ENCODE measurements at places on chromosomes 12 and 14.

DNA sequence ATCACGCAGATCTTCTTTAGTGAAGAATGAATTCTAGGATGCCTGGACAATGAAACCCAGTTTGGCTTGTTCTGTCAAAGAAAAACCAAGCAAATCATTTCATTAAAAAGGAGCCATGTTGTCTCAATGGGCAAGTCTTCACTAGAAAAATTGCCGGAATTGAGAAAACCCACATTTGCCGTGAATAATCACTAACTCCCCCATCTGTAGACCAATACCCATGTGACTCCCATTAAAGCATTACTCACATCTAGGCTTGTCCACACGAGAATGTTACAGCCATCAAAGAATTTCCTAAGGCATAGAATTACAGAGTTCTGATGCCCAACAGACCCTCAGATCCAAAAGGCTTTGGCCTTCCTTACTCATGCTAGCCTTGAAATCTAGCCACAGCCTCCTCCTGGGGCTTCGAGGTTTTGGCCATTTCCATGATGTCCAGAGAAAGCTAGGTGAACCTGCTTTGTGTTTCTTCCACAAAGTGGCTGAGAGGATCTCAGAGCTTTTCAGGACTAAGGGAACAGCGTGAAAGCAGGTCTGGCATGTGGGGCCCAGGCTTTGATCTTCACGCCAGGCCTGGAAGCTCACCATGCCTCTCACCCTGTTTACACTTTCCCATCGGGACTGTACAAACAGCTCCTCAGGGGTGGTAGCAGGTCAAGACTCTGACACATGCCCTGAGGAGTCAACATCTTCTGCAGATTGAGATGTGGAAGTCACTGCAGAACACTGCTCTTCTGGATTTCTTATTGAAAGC is 12.1 kb downstream of the SLC7A8 start:
- DNase-seq: peak; percentile 82

DNA sequence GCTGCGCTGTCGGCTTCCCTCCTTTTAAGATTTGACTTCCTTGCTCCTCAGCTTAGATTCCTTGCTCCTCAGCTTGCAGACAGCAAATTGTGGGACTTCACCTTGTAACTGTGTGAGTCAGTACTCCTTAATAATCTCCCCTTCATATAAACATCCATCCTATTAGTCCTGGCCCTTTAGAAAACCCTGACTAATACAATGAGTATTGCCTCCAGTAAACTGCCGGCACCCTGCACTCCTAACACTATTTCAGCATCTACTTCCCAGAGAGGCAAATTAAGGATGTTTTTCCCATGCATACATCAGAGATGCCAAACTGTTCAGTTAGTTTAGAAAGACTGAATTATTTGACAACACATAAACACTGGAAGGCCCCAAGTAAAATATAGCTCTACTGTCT is 611.3 kb upstream of the TMEM132C start:
- DNase-seq: peak; percentile 92

GRCh38 chr12:105024928-105025327 is 38.8 kb downstream of the NOPCHAP1 start:
- no peak for DNase-seq

GRCh38 chr12:132610051-132610759 is at the start of gene LRCOL1:
TSS of gene LRCOL1 (minus strand) at chr12:132610582. CDS start at chr12:132606251, 4,331 bp downstream.
- DNase-seq: peak; percentile 76

DNA sequence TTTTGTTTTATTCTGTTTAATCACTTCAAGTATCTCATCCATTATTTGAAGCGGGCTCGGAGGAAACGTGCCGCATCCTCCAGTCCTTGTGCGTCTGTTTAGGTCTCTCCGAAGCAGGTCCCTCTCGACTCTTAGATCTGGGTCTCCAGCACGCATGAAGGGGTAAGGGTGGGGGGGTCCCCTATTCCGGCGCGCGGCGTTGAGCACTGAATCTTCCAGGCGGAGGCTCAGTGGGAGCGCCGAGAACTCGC is 311 bp upstream of the LGR5 start:
- DNase-seq: no peak

- no peak for DNase-seq
These were observed 50.0 kb upstream of the LYZ start for GRCh38 chr12:69298133-69298532.

GRCh38 chr12:118981285-118982211 is at the start of gene SRRM4:
TSS of gene SRRM4 (plus strand) at chr12:118981541. CDS start at chr12:118981883, 342 bp downstream.
- no peak for DNase-seq

DNA sequence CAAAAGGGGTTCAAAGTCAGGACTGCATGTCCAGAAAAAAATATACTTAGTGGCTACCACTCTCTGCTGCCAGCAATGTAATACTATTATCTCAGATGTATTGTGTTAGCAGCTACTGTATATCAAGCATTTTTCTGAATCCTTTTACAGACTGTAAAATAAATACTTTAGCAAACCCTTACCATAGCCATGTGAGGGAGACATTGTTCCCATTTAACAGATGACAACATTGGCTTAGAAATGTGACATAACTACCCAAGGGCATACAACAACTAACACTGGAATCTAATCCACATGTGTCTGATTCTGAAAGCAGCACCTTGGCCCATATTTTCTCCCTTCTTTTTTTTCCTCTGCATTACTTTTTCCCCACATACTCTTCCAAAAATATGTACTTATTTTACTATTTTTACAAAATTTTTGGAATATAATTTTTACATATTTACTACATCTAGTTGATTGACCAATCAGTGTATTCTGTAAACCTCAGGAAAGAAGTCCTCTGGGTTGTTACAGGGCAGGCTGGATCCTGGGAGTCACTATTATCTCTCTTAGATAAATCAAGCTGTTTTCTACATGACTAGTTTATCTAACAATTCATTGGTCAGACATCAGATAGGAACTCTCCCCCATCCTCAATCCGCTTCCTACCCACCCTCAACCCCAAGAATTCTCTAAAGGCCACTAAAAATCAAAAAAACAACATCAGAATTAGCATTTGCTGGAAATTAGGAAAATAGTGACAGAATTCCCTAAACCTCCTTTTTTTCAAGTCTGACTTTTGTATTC is 154.1 kb downstream of the BTG1 start:
- DNase-seq: no peak

Data from fibroblast of skin of right biceps (primary cell).